ENCODE measurements at places on chromosomes 13 and 19. TPM values are rescaled to one million over a fixed set of nuclear protein-coding genes. Genes with fewer than 3 reads are reported as not detected.
A peak's percentile ranks its signal among the peaks of the same experiment; 100 is the strongest.

Gene ABHD13
- 2.7 TPM for polyA plus RNA-seq

Gene PRX
- 2.4 TPM for polyA plus RNA-seq

DNA sequence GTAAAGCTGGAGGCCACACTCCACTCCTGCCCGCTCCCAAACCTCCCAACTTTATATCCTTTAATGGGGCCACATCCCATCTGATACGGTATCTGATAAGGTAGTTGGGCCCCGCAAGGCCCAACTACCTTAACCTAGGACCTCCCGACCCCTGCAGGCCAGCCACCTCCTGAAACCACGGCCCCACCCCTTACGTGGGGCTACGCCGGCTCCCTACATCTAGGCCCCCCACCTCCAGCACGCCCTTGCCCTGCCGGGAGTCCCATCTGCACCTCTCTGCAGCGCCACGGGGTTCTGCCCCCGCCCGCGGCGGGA, 2.2 kb downstream of the IGFLR1 start:
- DNase-seq = no peak

DNA sequence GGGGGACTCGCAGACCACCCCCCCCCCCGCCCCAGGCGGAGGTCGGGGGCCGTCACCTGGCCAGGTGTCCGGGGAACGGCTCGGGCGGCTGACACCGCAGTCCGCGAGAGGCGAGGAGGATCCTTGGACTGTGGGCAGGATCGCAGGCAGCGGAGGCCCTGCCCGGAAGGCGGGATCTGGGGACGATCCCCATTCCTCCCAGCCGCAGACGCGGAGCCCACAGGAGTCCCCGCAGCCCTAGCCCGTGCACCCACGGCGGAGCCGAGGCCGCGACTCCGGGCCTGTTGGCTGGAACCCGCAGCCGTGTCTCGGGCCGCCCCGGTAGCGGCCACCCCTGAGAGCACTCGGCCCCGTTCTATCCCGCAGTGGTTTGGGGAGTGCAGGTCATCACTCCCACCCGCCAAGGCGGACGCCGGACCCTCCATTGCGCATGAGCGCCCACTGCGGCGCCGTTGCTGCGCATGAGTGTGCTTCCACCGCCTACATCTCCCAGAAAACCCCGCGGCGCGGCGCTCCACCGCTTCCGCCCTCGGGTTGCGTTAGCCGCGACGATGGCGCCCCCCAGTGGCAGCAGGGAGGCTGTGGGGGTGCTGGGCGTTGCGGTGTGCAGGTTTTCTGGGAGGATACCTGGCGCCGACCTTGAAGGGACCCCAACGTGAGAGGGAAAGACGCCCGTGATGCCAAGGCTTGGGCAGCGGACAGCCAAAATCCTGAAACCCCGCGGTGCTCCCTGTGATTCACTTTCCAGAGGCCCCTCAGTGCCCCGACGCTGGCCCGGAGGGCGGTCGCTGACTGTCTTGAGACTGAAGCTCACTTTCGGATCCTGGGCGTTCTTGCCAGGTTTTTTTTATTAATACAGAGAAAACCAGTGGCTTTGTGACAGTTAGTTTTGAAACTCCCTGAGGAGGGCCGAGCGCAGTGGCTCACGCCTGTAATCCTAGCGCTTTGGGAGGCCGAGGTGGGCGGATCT, 4.4 kb upstream of the ZNF329 start:
- peak; percentile 43 for DNase-seq

- DNase-seq = peak; percentile 67
These were observed at the start of the genes ZNF540 and ZNF571 for GRCh38 chr19:37594304-37594981. TSS of gene ZNF540 (plus strand) at chr19:37594876. CDS start at chr19:37598448, 3,572 bp downstream. TSS of gene ZNF571 (minus strand) at chr19:37594792. CDS start at chr19:37586676, 8,116 bp downstream.
